Activated CD4-positive, alpha-beta T cell treated with anti-CD3 and anti-CD28 coated beads, Interleukin-2, amount 10 ng/mL, durations not matched to agents 7 days and 5 days (primary cell): ENCODE measurements at places on chromosomes 12 and 14. TPM values are rescaled to one million over a fixed set of nuclear protein-coding genes. Genes with fewer than 3 reads are reported as not detected.

- H3K27ac ChIP-seq: no peak overlapping the region
- H3K27me3 ChIP-seq: no peaks in the 10 kb centered on the region
- peaks cover 12% of the 10 kb centered on the region for H3K36me3 ChIP-seq
Observed at GRCh38 chr12:15919418-15919817, 8.3 kb downstream of the DERA start.

GRCh38 chr14:22189881-22190280 is 399.1 kb downstream of the DAD1 start:
- H3K27me3 ChIP-seq: no peaks in the 10 kb centered on the region
- H3K4me1 ChIP-seq: no peaks in the 10 kb centered on the region
- H3K27ac ChIP-seq: no peak overlapping the region

The WNT1 gene
- total RNA-seq: 0.29 TPM

The KLRC1 gene
- total RNA-seq: not detected

The ZFHX2 gene
- 1.0 TPM for total RNA-seq

The C14orf119 gene
- 48.0 TPM for total RNA-seq

The CCNB1IP1 gene
- total RNA-seq: 32.1 TPM

The CABP1 gene
- 0.10 TPM for total RNA-seq
